Ascending aorta (tissue), 2 donors: ENCODE measurements at places on chromosomes 1 and 21.

DNA sequence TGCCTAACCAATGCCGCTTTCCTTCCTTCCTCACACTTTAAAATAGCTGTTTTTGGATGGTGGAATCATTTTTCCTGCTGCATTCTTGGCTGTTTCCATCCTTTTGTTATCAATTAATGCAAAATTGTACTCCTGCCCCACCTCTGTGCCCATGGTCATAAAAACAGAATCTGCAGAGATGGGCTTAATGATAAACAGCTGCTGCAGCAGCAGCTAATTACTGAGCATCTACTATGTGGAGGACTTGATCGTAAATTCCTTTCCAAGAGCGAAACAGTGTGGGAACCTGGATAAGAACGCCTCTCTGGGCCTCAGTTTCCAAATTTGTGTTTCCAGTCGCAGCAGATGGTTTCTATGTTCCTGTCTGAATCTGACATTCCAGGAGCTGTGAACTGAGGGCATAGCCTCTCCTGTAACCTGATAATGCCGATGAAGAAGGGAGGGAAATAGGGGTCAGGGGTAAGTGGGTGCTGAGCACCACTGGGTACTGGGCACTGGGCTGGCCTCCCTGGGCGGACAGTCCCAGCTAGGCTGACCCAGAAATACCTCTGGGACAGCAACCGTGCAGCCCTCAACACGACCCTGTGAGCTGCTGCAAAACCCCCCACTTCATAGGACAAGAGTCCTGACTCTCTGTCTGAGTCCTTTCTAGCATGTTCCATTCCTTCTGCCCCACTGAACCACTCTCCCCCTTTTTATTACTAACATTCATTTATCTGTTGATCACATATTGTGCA is 121.7 kb downstream of the DMRTB1 start:
- DNase-seq: no peak

- DNase-seq: no peak
Observed at GRCh38 chr1:246750752-246751151, 26.5 kb downstream of the SCCPDH start.

GRCh38 chr1:181816608-181817007 is 244.9 kb downstream of the ZNF648 start:
- no peak for DNase-seq

DNA sequence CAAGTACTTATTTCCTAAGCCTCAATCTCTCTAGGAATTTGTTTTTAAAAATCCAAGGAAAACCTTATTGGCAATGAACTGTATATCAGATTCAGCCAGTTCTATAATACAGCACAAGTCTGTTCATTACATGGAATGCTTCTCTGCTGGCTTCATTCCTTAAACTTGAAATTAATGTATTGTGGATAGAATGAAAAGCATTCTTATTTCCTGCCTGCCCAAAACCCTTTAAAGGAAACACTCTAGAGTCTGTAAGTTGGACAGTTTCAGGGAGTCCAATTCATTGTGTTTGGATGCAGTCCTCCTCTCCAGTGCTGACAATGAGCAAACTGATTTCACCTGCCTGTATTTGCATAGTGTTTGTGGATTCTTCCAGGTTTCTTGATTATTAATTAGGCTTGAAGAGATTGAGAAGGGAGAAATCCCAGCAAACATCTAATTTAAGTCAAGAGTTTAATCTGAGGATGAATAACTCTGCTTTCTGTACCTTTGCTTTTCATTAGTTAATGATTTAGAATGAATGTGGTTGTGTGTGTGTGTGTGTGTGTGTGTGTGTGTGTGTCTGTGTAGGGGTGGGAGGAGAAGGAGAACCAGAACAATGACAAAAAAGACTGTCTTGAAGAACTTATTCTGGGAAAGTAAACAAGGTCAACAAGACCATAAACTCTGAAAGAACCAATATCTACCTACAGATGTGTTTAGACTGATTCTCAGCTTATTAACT is 61.2 kb downstream of the CACHD1 start:
- no peak for DNase-seq

- no peak for DNase-seq
Observed at GRCh38 chr21:16563116-16563515, 833.3 kb downstream of the USP25 start.

- peak; percentile 70 for DNase-seq
Observed at GRCh38 chr1:227887697-227888403, 59.9 kb downstream of the WNT9A start.

- no peak for DNase-seq
Observed at GRCh38 chr1:66090859-66091457, 298.3 kb downstream of the PDE4B start.

DNA sequence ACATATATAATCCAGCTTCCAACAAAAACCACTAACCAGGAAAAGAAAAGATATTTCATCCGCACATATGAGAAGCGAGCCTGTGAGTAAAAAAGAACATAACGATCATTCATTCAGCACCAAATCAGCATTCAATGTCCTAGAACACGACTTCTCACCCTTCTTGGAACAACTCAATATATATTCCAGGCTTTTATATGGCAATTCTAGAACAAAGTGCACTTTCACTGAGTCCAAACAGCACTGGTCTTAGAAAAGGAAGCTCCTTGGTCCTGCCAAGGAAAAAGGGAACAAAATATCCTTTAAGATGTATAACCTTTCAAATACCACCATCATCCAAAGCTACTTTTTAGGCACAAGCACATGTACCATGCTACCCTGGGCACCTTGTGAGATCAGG is 44.5 kb downstream of the RPL5 start:
- DNase-seq: no peak

DNA sequence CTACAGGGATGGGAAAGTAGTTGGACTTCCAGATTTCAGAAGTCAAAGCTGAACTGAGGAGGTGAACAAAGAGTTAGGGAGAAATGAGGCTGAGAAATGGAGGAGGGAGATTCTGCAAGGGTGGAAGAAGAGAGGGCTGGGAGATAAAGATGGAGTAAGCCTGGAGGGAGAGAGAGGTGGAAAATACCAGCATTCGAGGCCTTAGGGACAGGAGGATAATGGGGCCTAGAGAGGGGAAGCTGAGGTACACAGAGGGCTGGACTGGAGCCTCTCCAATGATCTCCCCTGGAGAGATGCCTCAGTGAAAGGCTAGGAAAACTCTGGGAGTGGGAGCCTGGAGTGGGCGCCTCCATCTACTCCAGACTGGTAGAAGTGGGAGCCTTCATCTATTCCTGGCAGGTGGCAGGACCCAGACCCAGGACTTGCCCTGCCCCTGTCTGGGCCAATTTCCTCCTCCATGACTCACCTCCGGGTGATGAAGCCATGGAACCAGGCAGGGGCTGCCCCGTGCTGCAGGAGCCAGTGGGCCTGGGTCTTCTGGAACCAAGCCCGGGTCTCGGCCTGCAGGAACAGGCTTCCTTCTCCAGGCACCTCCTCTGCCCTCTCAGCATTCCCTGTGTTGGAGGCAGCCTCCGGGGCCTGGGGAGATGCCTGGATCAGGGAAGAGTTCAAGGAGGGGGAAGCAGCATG is 1.9 kb downstream of the SH2D2A start:
- no peak for DNase-seq

GRCh38 chr1:41436281-41437010 is 48.0 kb downstream of the EDN2 start:
- DNase-seq: no peak

GRCh38 chr1:59332983-59333382 is 36.1 kb downstream of the FGGY start:
- DNase-seq: no peak

GRCh38 chr21:15626031-15626430 is 103.8 kb upstream of the USP25 start:
- DNase-seq: no peak

- DNase-seq: no peak
Observed at GRCh38 chr1:7534061-7534825, 236.9 kb upstream of the VAMP3 start.

- no peak for DNase-seq
Observed at GRCh38 chr1:116720364-116721038, 33.7 kb upstream of the CD2 start.

DNA sequence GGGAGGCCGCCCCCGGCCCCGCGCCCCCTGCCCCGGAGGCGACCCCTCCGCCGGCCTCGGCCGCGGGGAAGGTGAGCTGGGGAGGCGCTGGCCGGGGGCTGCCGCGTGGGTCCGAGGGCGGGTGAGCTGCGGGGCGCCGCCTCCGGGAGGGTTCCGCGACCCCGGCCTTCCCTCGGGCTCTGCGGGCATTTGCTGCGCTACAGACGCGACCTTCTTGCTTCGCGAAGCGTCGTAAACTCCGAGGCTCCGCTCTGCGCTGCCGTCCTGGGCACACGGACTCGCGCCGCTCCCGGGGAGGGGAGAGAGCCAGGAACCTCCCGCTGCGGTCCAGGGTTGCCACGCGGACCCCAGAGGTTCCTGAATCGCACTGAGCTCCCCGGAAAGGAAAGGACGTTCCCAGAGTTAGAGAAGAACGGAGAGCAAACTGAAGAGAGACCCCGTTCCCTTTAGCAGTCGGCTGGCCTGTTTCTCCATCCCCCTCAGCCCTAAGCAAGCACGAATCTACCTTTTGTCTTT is 345 bp downstream of the SLX9 start:
- no peak for DNase-seq

- no peak for DNase-seq
Observed at GRCh38 chr21:40976198-40977109, 129.5 kb upstream of the DSCAM start.

- DNase-seq: no peak
Observed at GRCh38 chr1:20111452-20111851, 7.9 kb downstream of the PLA2G2D start.

GRCh38 chr1:203512848-203513584 is 19.1 kb downstream of the OPTC start:
- DNase-seq: peak; percentile 86

GRCh38 chr1:187854457-187854856 is 1025.7 kb downstream of the PLA2G4A start:
- DNase-seq: no peak

- peak; percentile 67 for DNase-seq
Observed at GRCh38 chr1:27430903-27431600, 38.6 kb downstream of the GPR3 start.

DNA sequence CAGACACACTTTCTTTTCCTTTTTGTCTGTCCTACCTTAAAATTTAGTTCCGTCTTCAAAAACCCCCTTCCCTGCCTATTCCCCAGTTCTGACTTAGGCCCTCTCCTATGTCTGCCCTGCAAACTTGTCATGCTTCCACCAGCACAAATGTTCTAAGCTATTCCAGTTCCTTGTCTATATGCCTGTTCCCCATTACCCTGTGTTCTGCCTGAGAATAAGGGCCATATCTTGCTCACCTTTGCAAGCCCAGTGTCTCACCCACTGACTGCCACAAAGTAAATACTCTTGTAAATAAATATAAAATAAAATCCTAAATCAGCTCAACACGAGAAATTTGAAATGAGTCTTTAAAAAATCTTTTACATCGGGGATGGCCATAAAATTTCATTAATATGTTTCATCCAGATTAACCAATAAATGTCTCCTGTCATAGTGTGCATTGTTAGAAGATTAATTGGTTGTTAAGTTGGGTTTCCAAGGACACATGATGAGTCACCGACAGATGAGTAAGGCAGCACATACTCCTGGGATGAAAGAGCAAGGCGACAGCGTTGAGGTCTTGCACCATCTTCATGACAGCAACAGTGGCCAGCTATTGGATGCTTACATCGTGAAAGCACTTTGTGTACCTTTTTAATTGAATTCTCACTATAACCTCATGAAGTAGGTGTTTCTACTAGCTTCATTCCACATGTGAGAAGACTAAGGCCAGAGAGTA is 92.6 kb upstream of the NGF start:
- no peak for DNase-seq

- no peak for DNase-seq
Observed at GRCh38 chr1:37868466-37868865, 9.1 kb upstream of the MTF1 start.

GRCh38 chr1:91876040-91876470 is 9.9 kb downstream of the TGFBR3 start:
- no peak for DNase-seq

GRCh38 chr1:190475421-190476141 is 2.1 kb downstream of the BRINP3 start:
- DNase-seq: no peak

- DNase-seq: no peak
Observed at GRCh38 chr1:84742653-84743052, 52.4 kb upstream of the SSX2IP start.

- no peak for DNase-seq
Observed at GRCh38 chr1:16324456-16324890, 27.8 kb downstream of the FBXO42 start.

- DNase-seq: no peak
Observed at GRCh38 chr1:206961668-206962067, 8.6 kb downstream of the FCAMR start.

- DNase-seq: no peak
Observed at GRCh38 chr1:33261344-33261743, 5.1 kb downstream of the ZNF362 start.
